ENCODE measurements at places on chromosomes 4 and X.

- DNase-seq, result no peak
Observed at GRCh38 chrX:134161162-134161561, 75.8 kb upstream of the CCDC160 start.

DNA sequence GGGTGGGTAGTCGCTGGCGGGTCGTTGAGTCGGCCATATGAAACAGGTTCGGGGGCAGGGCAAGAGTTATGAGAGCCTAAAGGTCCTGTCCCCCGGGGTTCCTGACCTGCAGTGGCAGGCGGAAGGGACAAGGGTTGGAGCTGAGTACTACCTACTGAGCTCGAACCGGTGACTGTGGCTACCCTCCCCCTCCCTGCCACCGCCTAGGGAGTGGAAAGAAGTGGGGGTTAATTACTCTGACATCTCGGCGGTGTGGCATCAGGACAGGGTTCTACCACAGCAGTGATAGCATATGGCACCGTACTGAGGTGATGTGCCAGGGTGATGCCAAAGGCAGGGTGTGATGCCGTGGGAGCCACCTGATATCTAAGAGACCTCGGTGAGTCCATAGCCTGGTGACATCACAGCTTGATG lies 307 bp downstream of the ATG4A start:
- DNase-seq, result peak; percentile 0

DNA sequence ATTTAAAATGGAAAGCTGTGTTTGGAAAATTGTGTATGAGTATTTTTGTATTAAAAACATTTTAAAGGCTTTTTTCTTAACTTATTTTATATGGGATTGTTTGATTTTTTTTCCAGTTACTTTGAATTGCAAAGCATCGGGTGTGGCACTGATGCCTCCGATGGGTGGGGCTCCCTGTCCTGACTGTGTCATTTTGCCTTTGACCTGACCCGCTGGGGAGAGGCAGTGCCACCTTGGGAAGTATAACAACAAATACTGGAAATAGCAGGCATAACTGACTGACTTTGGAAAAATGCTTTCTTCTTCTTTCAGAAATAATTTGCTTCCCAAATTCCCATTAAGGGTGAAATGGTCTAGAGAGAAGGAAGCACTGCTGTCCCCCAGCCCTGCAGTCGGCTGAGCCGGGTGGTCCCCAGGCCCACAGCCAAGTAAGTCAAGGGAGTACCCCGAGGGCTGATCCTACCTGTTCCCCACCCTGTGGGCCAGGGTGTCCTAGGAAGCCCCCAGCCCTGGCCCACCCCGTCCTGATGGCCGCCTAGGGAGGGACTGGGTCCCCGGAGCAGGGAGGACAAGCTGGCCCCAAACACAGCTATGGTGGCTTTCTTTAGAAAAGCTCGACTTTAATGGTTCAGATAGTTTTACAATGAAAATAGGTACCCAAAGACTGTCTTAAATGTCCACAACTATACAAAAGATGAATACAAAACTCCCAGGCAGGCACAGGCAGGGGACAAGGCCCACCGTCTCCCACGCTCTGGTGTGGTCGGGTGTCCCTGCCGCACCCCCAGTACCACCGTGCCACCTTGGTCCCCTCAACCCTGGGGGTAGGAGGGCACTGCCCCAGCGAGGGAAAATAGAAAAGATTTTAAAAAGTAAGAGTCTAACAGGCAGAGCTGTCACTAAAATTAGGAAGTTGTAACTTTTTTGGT lies 26.4 kb downstream of the NELFA start:
- DNase-seq, result no peak

DNA sequence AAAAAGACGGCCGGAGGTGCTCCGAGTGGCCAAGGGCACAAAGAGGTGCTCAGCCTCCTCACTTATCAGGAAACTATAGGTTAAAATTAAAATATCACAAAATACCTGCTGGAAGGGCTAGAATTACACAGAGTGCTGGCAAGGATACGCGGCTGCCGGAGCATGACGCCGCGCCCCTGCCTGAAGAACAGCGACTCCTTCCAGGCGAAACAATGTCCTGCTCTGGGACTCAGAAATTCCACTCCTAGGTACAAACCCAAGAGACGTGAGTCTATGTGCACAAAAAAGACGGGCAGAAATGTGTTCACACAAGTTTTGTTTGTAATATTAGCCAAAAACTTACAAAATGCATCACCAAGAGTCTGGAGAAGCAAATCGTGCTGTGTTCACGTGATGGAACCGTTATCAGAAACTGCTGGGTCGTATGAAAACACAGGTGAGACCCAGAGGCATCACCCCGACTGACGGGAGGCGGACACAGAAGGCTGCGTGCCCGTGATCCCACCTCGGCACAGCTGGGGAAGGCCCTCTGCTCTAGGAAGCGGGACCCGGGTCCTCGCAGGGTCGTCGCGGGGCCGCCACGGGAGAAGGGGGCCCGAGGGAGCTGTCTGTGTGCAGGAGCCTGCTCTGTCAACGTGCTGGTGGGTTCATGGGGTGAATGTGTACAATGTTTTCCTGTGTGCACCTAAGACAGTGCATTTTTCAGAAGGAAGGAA lies 27.6 kb downstream of the CTBP1 start:
- DNase-seq, result no peak

GRCh38 chr4:100582146-100582545 lies 64.3 kb upstream of the EMCN start:
- no peak for DNase-seq

DNA sequence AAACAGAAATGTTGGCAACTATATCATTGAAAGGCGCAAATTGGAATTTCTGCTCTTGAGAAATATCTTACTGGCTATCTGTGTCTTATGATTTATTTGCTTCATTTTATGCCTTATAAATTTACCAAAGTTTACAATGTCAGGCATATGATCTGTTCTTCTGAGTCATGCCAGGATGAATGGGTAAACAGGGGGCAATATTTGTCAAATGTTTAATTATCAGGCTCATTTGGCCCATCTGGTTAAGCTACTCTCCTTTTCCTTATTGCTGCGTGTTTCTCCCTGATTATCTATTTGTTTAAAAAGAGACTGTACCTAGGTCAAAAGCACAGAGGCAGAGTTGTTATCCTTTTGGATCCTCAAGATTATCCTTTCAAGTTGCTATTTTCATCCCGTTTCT lies 903.8 kb upstream of the PCDH10 start:
- DNase-seq, result no peak

- no peak for DNase-seq
Observed at GRCh38 chr4:2340272-2341061, 78.0 kb downstream of the ZFYVE28 start.

- DNase-seq, result no peak
Observed at GRCh38 chr4:8545439-8545765, 34.8 kb upstream of the GPR78 start.

GRCh38 chr4:181264893-181265292 lies 978.3 kb upstream of the TENM3 start:
- DNase-seq, result no peak

DNA sequence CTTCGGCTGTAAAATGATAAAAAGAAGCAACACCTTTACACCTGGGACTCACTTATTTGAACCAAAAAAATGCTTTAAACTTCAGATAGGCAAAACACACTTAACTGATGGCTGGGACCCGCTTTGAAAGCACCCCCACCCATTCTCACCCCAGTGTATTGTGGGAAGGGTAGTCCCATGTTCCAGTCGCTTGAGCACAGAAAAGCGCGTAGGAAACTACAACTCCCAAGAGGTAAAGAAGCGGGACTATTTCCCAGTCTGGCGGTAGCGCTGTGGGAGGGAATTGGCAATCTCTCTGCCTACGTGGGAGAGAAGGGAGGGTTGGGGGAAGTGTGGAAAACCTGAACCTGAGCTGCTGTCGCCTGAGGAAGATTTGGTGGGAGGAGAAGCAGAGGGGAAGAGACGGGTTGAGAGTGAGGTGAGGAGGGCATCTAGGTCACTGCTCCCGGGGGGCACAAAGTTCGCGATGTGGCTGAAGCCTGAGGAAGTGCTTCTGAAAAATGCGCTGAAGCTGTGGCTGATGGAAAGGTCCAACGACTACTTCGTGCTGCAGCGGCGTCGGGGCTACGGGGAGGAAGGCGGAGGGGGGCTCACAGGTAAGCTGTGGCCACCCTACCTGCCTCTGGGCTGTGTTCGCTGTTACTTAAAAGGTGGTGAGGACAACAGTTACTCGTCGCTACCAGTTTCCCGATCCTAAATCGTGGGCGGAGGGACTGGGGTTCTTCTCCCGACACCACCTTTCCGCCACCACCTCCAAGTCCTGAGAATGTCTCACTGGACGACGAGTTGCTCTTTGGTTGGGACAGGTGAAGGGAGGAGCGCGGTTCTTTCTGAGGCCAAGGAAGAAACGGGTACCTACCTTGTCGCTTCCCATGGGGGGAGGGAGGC lies at the start of gene TBC1D8B:
Gene TBC1D8B (plus strand): TSS at position 286 of the 888 bp plus-strand sequence. CDS start 181 bp downstream, at position 467.
- DNase-seq, result no peak

DNA sequence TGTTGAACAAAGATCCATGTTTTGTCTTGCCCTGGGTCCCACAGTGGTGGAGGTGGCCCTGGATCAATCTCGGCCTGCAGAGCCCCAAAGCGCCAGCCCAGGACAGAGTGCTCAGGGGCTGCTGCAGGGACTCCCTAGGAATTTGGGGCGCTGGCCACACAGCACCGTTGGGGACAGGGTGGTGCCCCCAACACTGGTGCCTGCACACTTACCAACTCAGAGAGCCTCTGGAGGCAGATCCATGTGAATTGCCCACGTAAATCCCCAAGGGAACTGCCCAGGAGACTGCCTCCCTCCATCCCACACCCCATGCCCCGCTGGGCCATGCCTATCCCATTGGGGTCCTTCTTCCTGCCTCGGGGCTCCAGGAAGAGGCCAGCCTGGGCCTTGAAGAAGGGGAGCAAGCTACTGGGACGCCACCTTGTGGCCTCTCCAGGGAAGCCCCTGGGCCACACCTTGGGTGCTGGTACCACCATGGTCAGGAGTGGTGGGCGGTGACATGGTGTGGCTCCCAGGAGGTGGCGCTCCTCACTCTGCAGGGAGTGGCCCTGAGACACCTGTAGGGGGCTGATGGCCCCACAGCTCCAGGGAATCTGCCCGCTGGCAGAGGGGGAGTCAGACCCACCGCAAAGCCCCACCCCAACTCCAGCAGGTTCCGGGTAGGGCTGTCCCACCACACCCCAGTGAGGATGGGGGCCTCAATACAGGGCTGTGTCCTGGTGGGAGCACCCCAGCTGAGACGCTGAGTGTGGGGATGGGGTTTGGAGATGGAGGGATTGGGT lies 22.8 kb downstream of the CFAP99 start:
- DNase-seq, result peak; percentile 54

GRCh38 chrX:119292445-119292844 lies 56.4 kb downstream of the PGRMC1 start:
- DNase-seq, result no peak

DNA sequence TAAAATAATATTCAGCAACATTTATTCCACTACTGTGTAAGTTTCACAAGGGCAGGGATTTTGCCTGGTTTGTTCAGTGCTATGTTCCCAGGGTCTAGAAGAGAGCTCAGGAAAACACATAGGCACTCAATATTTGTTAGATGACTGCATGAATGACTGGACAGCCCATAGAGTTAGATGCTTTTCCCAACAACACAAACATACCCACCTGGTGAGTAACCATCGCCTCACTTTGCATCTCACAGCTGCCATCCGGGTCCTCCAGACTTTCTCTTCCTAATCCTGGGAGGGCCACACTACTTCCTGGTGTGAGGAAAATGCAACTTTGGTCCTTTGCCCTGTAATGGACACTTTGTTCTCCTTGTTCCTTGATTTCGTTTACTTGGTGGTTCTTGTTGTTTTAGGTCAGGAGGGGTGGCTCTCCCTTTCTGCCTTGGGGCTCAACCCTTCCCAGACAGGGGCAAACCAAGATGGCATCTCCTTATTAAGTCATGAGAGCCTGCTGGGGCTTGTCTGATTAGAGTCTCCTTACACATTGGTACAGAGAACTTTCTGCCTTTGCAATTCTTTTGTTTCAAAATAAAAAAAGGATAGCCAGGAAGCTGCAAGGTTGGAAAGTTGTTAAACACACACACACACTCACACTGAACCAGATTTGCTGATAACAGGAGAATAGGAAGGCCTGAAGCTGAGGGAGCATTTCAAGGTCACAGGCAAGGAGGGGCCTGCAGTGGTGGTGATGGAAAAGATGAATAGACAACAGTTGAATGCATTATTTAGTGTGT lies 190.6 kb downstream of the MID1IP1 start:
- DNase-seq, result no peak

- DNase-seq, result no peak
Observed at GRCh38 chrX:40871385-40872082, 136.2 kb upstream of the MED14 start.

- no peak for DNase-seq
Observed at GRCh38 chrX:24055043-24055356, 244 bp downstream of the EIF2S3 start.

GRCh38 chr4:118867311-118868067 lies 21.2 kb upstream of the SYNPO2 start:
- no peak for DNase-seq

- DNase-seq, result no peak
Observed at GRCh38 chr4:6575503-6576240, 683 bp downstream of the MAN2B2 start.

DNA sequence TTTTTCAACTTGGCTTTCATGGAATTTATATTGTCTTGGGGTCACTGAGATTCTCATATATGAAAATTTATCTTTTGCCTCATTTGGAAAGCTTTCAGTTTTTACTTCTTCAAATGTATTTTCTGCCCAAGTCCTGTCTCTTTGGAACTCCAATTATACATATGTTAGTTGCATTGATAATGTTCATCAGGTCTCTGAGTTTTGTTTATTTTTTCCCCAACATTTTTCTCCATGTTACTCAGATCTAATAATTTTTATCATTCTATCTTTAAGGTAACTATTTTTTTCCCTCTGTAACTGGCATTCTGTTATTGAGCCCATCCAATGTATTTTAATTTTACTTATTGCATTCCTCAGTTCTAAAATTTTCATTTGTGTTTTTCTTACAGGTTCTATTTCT lies 10.7 kb upstream of the TRO start:
- DNase-seq, result no peak

GRCh38 chr4:89837385-89837992 lies 528 bp upstream of the SNCA start:
- DNase-seq, result no peak

DNA sequence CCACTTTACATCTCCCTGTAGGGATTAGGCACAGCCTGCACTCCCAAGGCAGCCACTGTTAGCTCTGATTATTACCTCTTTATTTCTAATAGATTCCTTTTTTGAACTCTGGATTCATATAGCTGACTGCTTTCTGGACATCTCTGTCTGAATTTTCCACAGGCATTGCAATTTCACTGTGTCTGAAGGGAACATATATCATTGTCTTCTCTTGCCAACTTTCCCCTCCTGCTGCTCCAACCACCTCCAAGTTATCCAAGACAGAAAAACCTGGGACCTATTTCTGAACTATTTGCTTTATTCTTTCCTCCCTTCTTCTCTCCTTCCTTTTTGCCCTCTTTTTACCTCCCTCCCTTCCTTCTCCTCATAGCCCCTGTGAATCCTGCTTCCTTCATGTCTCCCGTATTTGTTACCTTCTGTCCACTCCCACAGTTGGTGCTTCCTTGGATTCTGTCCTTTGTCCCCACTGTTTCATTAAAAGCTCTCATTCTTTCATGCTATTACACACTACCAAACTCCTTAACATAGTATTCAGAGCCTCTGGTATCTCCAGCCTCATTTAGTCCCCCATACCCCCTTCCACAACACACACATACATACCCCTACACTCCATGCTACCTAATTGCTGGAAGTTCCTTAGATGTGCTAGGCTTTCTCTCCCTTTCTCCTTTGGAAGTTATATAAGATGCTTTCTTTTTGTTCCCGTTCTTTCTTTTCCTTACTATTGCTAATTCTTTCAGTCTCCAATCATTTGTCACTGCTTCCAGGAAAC lies 34.7 kb downstream of the FGF2 start:
- no peak for DNase-seq

All from stimulated activated CD8-positive, alpha-beta memory T cell treated with anti-CD3 and anti-CD28 coated beads, Interleukin-7, amount 100 ng/mL, for 4 hours (primary cell).